Myometrial cell (primary cell): ENCODE measurements at places on chromosomes 7 and 10. TPM values are rescaled to one million over a fixed set of nuclear protein-coding genes. Genes with fewer than 3 reads are reported as not detected.

The PPP1R9A gene
- total RNA-seq: not detected in 2 replicates

The ELN gene
- total RNA-seq: 0.18 and 1.7 TPM in 2 replicates

The CH25H gene
- 0.18 TPM in 1 of 2 replicates, not detected in the other for total RNA-seq

The C10orf67 gene
- 0.29 and 0.53 TPM in 2 replicates for total RNA-seq

The CFAP69 gene
- total RNA-seq: 1.2 and 3.4 TPM in 2 replicates

The FKBP9 gene
- 147 and 150 TPM in 2 replicates for total RNA-seq

The BLNK gene
- total RNA-seq: not detected in 2 replicates

The RARRES2 gene
- 0.86 and 4.8 TPM in 2 replicates for total RNA-seq

The FAM131B gene
- 0.53 and 1.2 TPM in 2 replicates for total RNA-seq

The RP9 gene
- 4.6 and 8.3 TPM in 2 replicates for total RNA-seq
